ENCODE measurements at places on chromosomes 11 and 22. TPM values are rescaled to one million over a fixed set of nuclear protein-coding genes. Genes with fewer than 3 reads are reported as not detected.
A peak's percentile ranks its signal among the peaks of the same experiment; 100 is the strongest.

The FAM111B gene
- total RNA-seq, result 6.4 TPM

DNA sequence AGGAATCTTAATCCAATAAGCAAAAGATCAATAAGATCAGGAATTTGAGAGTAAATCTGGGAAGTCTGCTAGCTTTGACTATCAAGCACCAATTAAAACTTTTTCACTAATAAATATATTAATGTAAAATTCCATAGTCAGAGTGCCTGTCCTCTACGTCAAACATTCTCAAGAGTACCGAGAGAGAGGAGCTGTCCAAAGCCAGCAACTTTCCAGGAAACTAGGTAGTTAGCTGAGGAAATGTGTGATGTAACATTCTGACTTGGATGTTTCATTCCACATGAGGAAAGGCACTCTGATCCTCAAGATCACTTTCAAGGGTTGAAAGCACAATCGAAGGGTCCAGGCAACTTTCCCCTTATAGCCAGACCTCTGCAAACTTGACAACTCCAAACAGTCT lies 113.2 kb downstream of the STK33 start:
- DNase-seq, result no peak
- no peaks in the 10 kb centered on the region for H3K27me3 ChIP-seq
- H3K36me3 ChIP-seq, result no peaks in the 10 kb centered on the region

GRCh38 chr22:21681566-21682370 lies 16.0 kb downstream of the PPIL2 start:
- no peaks in the 10 kb centered on the region for H3K4me1 ChIP-seq
- no peak overlapping the region for H3K4me3 ChIP-seq
- no peak for DNase-seq
- peaks cover 5% of the 10 kb centered on the region for H3K36me3 ChIP-seq

GRCh38 chr11:17421781-17422180 lies 33.3 kb upstream of the KCNJ11 start:
- DNase-seq, result no peak
- no peaks in the 10 kb centered on the region for H3K36me3 ChIP-seq
- no peak overlapping the region for H3K4me3 ChIP-seq
- H3K4me1 ChIP-seq, result peaks cover 17% of the 10 kb centered on the region
- no peak overlapping the region for H3K27ac ChIP-seq

GRCh38 chr22:19019029-19019678 lies 83.1 kb upstream of the PRODH start:
- no peak overlapping the region for H3K27ac ChIP-seq
- H3K4me3 ChIP-seq, result no peak overlapping the region
- DNase-seq, result no peak
- no peaks in the 10 kb centered on the region for H3K36me3 ChIP-seq
- peaks cover 6% of the 10 kb centered on the region for H3K27me3 ChIP-seq

DNA sequence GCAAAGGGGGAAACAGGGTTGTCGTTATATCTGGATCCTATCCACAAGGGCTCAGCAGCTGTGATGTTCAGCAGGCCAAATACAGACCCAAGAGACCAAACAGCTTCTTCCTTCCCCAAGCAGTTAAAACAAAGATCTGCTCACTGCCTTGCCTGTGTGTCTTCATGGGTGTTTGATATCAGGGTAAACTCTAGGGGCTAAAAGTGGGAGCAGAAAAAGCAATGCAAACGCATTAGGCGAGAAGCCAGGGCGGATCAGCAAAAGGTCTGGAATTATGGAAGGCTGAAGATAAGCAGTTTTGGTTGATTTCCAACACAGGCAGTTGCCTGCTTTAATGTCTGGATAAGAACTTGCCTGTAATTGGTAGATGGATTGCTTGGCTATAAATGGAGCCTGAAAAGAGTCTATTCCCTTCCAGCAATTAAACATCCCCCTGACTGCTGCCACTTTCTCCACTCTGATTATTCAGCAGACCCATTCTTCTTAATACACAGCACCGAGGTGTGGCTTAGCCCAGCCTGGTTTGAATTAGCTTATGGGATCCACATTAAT lies 126.3 kb downstream of the COMMD9 start:
- H3K4me3 ChIP-seq, result no peak overlapping the region
- peaks cover 3% of the 10 kb centered on the region for H3K27me3 ChIP-seq

DNA sequence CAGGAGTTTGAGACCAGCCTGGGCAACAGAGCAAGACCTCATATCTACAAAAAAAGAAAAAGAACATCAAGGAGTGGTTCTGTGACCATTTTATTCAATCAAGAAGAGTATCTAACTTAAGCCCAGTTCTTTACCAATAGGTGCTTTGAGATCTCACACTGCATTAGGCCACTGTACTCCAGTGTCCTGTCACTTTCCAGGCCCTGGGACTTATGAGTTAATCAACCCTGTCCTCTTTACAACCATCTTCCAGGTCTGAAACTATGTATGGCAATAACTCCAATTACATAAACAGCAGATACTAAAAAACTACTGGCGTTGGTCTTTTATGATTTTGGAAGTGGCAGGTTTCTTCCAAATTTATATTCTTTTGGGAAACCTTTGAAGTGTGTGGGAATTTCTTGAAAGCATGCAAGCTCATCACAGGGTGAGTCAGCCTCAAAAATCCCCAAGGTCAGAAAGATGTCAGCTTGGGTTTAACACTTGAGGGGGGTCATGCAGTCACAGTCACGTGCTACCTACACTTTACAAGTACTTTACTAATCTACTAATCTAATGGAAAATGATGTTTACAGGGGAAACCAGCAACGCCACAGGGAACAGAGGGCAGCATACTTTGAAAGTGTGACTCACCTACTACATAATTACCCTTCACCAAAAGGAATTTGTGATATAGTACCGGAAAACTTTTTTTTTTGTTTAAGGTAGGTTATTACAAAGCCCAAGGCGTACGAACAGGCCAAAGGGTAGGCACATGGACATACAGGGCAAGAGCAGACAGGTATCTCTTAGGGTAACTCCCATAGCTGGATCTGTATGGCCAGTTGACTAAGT lies 15.6 kb downstream of the PISD start:
- H3K27me3 ChIP-seq, result no peaks in the 10 kb centered on the region
- no peak for DNase-seq
- no peaks in the 10 kb centered on the region for H3K36me3 ChIP-seq
- H3K4me3 ChIP-seq, result no peak overlapping the region

The MPZL2 gene
- not detected for total RNA-seq

- peaks cover 4% of the 10 kb centered on the region for H3K27me3 ChIP-seq
- DNase-seq, result no peak
- H3K4me3 ChIP-seq, result no peak overlapping the region
Observed at GRCh38 chr11:69529001-69529400, 47.5 kb downstream of the LINC01488 start.

DNA sequence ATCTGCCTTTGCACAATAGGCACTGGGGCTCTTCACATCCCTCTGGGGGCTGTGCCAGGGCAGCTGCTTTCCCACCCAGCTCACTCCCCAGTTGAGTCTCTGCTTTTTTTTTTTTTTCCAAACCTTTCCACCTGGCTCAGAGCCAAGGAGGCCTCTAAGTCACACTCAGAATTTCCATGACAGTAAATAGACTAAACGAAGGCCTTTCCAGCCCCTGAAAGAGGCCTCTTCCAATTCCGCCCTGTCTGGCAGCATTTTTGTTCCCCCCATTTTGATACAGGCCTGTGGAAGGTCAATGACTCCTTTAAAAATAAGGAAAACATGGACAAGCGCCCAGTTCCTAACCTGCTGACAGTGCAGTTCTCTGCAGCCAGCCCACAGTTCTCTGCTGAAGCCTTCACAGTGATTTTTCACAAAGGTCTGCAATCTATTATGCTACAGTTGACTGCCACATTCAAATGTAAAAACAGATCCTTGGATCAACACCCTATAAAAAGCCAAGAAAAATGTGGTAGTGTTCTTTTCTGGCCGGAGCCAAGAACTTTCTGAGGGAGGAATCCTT lies 107.5 kb upstream of the SESN3 start:
- H3K27me3 ChIP-seq, result peaks cover 5% of the 10 kb centered on the region
- DNase-seq, result no peak
- no peak overlapping the region for H3K4me3 ChIP-seq
- peaks cover 48% of the 10 kb centered on the region for H3K4me1 ChIP-seq
- H3K36me3 ChIP-seq, result no peaks in the 10 kb centered on the region
- H3K27ac ChIP-seq, result no peak overlapping the region

The TSPAN4 gene
- total RNA-seq, result 82.5 TPM

- no peaks in the 10 kb centered on the region for H3K36me3 ChIP-seq
- H3K4me1 ChIP-seq, result no peaks in the 10 kb centered on the region
- no peak overlapping the region for H3K27ac ChIP-seq
Observed at GRCh38 chr11:104573441-104573990, 324.7 kb downstream of the CASP12 start.

- no peaks in the 10 kb centered on the region for H3K4me1 ChIP-seq
- H3K36me3 ChIP-seq, result no peaks in the 10 kb centered on the region
- no peak overlapping the region for H3K4me3 ChIP-seq
- no peak overlapping the region for H3K27ac ChIP-seq
- DNase-seq, result peak; percentile 48
Observed at GRCh38 chr22:39290724-39291161, 28.7 kb downstream of the RPL3 start.

The SCYL1 gene
- total RNA-seq, result 80.0 TPM

- H3K36me3 ChIP-seq, result peaks cover 4% of the 10 kb centered on the region
- H3K27me3 ChIP-seq, result no peaks in the 10 kb centered on the region
- no peak for DNase-seq
- H3K4me3 ChIP-seq, result no peak overlapping the region
Observed at GRCh38 chr11:79406376-79406775, 34.5 kb downstream of the TENM4 start.

The TMEM191B gene
- 42.7 TPM for total RNA-seq

The MMP1 gene
- total RNA-seq, result not detected

DNA sequence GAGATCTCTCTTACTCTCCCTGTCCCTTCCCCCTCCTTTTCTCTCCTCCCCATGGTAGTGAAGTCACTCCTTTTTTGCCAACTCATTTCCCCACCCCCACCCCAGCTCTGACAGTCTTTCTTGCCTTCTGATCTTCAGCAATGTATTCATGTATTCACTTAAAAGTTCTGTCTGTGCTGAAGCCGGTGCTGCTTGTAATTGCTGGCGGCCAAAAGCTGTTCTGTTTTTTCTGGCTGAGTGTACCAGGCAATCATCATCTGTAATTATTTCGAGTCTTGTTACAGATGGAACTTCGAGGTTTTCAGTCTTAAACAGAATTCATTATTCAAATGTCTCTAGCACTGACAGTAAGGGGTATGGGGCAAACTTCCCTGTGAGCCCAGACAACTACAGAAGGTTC lies 99.5 kb downstream of the SPATA19 start:
- peaks cover 13% of the 10 kb centered on the region for H3K27me3 ChIP-seq
- H3K27ac ChIP-seq, result no peak overlapping the region
- no peak for DNase-seq
- peaks cover 23% of the 10 kb centered on the region for H3K4me1 ChIP-seq
- no peak overlapping the region for H3K4me3 ChIP-seq

DNA sequence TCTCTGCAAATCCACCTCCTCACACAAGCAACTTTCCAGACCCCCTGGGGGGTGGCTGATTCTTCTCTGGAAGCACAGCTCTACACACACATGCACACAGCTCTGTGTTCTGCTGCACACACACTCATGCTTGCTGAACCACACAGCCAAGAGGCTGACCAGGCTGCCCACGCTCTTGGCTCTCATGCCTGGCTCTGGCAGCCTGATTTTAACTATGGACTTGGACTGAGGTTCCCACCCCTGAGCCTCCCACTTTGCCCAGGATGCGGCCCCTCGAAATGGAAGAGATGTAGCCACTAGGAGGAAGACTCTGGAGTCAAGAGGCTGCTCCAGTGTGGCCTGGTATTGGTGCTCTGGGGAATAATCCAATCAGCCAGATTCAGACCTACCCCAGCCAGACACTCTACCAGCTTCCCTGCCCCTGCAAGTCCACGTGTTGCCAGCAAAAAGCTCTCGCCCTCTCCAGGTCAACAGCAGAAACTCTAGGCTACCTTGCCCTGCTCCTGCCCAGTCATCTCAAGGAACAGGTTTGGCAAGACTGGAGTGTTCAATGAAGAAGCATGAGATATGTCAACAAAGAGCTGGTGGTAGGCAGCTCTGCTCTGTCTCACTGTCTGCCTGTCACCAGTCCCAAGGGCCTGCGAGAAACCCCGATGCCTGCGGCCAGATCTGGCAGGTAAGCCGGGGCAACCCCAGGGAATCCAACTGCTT lies 8.8 kb upstream of the CASTOR1 start:
- H3K27me3 ChIP-seq, result peaks cover 3% of the 10 kb centered on the region
- no peak overlapping the region for H3K27ac ChIP-seq
- DNase-seq, result no peak
- H3K4me1 ChIP-seq, result peaks cover 4% of the 10 kb centered on the region
- no peak overlapping the region for H3K4me3 ChIP-seq
